AG09309 (cell line): ENCODE measurements at places on chromosomes 16 and 17.

DNA sequence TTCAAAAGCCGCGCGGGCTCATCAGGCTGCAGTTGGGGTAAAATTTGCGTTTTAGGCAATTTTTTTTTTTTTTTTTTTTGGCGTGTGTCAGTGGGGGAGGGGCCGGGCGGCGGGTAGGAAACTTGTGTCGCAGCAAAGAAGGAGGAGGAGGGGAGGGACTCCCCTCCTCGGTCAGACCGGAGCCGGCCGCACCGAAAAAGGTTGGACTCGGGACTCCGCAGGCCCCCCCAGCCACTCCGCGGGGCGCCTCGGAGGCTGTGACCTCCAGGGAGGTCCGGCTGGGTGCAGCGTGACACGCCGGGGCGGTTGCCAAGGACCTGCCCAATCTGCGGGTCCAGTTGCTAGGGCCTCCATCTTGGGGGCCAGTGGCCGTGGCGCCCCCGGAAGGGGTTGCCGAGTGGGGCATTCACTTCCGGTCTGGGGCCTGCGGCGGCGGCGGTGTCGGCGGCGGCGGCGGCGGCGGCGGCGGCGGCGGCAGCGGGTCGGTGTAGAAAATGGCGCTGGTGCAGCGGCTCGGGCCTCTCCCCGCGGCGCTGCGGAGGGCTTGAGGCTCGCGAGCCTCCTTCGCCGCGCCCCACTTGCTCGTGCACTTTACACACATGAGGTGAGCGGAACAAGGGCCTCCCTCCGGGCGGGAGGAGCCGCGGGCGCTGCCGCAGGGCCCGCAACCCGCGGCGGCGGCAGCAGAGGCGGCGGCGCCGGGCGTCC, at the start of gene TNRC6A:
TNRC6A (plus strand) TSS at position 409 of the 708 bp plus-strand sequence; CDS start at position 600, 191 bp downstream.
- no peak for DNase-seq

DNA sequence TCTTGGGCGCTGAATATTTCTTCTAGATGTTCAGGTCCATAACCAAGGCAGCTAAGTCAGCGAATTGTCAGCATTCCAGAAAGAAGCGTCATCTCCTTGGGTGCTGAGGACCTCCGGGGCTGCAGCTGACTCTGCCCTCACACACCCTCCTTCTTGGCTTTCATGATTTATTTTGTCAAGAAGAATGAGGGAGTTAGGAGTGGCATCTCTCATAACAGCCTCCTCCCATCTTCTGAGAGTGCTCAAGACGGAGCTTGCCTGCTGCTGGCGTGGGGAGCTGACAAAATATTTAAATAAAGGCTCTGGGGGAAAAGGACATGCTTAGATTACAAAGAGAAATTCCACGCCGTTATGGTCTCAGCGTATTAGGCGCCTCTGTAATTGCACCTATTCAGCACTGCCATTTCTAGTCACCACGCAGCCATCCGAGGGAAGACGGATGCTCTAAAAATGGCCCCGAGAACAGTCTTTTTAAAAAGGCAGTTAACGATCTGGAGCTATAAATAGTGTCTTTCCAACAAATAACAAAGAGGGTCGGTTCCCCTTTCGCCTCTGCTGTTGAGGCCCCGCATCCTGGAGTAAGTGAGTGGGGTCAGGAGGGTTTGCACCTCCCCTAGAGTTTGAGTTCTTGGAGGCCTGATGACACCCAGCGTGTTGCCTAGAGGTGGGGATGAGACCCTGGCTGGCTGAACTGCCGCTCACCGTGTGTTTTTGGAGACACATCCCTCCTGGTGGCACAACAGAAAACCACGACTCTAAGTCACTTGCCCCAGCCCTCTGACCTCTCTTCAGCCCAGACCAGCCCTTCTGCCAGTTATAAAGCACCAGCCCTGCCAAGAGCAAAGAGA, 187.0 kb downstream of the CCDC182 start:
- no peak for DNase-seq

GRCh38 chr16:80161799-80162739, 378.7 kb upstream of the DYNLRB2 start:
- DNase-seq: no peak

- DNase-seq: no peak
Measured at GRCh38 chr16:29290631-29291247, 115.8 kb downstream of the NPIPB11 start.

GRCh38 chr16:82149536-82149935, 20.5 kb downstream of the MPHOSPH6 start:
- DNase-seq: no peak

- no peak for DNase-seq
Measured at GRCh38 chr16:19017179-19017578, 33.4 kb downstream of the TMC7 start.

- DNase-seq: no peak
Measured at GRCh38 chr17:80644536-80644935, 99.9 kb downstream of the RPTOR start.
